ENCODE measurements at places on chromosomes 5 and 9.
A peak's percentile ranks its signal among the peaks of the same experiment; 100 is the strongest.

- no peak for DNase-seq
Measured at GRCh38 chr5:96984506-96985192, 48.8 kb downstream of the LNPEP start.

- no peak for DNase-seq
Measured at GRCh38 chr9:120486347-120486746, 93.6 kb downstream of the CDK5RAP2 start.

GRCh38 chr5:78634229-78634628, 14.3 kb downstream of the LHFPL2 start:
- DNase-seq = no peak

DNA sequence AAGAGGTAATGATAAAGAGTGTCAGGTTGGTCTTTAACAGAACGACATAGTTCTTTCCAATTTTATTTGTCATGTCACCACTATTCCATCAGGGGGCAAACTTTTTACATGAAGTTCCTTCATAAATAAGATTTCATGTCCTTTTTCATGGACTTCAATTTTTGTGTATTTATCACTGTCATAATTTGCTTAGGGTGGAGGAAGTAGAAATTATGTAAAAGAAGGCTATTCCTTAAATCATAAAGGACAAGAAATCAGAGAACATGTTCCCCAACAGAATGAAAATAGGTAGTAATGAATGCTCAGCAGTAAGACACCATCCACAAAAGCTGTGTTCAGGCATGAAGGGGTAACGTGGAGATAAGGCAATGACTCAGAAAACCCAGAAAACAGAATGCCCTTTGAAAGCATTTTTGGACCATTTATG, 72.7 kb downstream of the ZFAND5 start:
- DNase-seq = peak; percentile 45

DNA sequence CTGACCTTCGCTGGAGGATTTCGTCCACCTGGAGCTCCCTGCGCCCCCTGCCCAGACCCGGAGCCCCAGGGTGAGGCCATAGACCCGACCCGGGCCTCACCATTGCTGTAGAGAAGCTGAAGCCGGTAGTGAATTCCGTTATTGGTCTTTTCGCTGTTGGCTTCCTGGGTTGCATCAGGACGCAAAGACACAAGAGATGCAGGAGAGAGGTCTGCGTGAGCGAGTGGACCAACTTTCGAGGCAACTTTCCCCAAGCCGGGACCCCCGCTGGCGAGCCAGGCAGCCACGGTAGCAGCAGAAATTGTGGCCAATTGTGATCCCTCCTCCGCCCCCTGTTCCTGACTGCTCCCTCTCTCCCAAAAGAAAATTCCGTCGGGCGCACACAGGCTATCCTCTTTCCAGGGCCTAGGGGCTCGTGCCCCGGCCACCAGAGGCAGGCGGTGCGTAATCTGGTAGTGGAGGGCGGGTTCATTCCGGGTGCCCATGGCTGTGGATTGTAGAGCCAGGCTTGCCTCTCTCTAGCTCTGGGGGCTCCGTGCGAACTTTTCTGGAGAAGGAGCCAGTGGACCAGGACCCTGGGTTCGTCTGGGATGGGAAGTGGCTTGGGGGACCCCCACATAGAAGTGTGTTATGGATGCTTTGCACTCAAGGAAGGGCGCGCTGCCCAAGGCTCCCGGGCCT, 3.3 kb downstream of the EBF1 start:
- no peak for DNase-seq

- DNase-seq = no peak
Measured at GRCh38 chr9:126114409-126114760, 212.2 kb upstream of the MVB12B start.

DNA sequence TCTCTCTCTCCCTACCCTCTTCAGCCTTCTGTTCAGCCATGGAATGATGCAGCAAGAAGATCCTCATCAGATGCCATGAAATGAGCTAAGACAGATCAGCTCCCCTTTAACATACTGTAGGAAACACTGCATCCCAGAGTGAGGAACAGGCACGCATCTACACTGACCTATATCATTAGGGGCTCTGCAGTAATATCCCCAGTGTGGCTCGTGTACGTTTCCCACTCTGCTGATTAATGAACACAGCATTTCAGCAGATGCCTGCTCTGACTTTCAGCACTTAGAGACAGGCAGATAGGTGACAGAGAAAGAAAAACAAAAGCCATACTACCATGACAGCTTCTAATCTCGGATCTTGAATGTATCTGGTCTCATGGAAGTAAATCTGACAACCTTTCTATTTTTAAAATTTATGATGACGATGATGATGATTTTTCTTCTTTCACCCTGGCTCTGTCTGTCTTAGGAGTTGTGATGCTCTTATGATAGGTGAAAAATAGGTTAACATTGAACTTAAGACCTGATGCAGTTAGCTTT, 750.3 kb downstream of the CDH12 start:
- no peak for DNase-seq

- no peak for DNase-seq
Measured at GRCh38 chr5:146827901-146828300, 50.7 kb downstream of the PPP2R2B start.

DNA sequence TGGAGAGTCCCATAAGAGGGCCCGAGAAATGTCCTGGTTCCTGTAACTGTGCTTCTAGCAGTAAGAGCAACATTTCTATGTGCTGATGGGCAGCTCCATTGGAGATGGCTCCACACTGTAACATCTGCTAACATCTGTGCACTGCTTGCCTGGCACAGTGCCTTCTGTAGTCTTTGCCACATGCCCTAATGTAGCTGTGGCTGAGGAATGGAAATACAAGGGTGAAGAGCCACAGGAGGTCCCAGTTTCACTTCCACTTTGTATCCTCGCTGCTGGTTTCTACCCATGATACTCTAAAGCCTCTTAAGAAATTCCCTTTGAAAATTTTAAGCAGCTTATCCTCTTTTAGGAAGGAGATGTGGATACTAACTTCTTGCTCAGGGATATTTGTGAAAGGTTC, 97.4 kb downstream of the HOMER1 start:
- peak; percentile 2 for DNase-seq

- no peak for DNase-seq
Measured at GRCh38 chr5:87722286-87722685, 309.6 kb upstream of the CCNH start.

GRCh38 chr5:172403817-172404216, 50.5 kb downstream of the SH3PXD2B start:
- no peak for DNase-seq

DNA sequence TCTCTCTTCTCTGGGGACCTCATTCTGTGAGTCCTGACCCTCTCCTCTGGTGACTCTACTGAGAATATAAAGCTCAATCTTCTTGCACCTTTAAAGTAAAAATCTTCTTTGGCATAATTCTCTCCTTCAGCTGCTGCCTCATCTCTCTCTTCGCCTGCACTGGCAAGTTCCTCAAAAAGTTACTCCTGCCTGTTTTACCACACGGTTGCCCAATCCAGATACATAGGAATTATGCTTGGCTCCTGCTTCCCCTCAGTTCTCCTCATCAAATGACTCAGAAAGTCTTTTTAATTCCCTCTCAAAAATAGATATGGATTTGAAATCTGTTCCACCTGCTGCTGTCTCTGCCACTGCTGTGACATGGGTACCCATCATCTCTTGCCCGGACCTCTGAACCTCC, 14.4 kb upstream of the HRCT1 start:
- no peak for DNase-seq

DNA sequence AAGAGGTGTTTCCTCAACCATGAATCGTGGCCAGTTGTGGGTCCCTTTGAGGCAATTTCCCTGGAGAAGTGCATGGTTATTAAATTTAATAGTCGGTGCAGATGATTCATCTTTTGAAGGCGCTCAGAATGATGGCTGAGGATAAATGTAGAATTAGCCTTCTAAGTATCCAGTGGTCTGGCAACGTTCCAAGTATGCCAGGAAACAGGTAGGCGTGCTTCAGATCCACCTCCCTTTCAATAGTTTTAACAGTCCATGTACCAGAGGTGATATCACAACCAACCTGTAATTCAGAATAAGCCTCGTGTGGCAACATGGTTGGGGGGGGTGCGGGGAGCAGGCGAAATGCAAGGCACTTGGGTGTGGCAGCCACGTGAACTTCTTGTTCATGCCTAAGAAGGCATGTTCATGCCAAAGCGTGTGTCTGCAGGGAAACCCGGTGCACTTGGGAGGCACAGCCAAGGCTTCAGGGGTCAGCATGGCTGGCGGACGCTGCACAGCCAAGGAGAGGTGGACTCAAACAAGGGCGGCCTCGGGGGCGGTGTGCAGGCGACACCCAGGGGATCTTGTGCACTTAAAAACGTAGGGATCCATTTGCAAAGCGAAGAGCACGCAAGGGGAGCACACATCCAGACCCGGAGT, 5.2 kb upstream of the NKD2 start:
- no peak for DNase-seq

DNA sequence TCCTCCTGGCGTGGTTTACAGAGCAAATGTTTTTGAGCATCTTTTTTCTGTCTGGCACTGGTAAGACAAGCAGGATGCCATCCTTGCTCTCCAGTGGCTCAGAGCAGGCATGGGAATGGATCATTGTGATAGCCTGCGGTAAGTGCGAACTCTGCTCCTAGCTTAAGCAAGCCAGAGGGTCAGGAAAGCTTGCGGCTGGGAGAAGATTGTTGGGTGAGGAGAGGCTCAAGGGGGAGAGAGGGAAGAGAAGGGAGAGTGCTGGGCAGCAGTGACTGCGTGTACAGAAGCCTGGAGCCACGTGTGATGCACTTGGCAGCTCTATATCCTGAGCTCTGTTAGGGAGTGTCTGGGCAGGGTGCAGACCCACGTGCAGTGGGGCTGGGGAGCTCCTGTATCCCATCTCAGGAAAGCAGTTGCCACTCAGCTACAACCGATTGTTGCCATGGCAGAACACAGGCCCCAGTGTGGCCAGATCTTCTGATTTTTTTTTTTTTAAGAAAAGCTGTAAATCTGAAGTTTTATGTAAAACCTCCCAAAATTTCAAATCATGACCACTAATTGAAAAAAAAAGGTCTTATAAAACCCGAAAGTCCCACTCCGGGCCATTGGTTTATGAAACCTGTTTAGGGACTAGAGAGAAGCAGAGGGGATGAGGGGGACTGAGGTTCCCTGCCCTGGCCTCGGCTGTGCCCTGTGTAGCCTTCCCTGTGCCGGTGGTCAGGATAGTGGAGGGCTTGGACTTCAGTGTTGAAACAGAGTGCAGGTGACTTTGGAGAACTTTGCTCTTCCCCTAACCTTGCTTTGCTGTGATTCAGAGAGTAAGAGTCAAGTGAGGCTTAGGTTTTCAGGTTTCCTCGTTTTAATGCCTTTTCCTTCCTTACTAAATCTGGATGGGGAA, 67.3 kb downstream of the ZNF618 start:
- DNase-seq = no peak

- peak; percentile 36 for DNase-seq
Measured at GRCh38 chr5:156326718-156327259, at the start of gene SGCD. SGCD (plus strand) TSS chr5:156327164.

GRCh38 chr5:147446523-147446922, 63.3 kb downstream of the DPYSL3 start:
- no peak for DNase-seq

GRCh38 chr5:78626009-78626571, 22.5 kb downstream of the LHFPL2 start:
- no peak for DNase-seq

- DNase-seq = no peak
Measured at GRCh38 chr9:130989391-130989790, 19.6 kb upstream of the LAMC3 start.

GRCh38 chr9:16318516-16319060, 551.9 kb downstream of the BNC2 start:
- no peak for DNase-seq

- DNase-seq = no peak
Measured at GRCh38 chr5:127899214-127899610, 184.4 kb upstream of the SLC12A2 start.

DNA sequence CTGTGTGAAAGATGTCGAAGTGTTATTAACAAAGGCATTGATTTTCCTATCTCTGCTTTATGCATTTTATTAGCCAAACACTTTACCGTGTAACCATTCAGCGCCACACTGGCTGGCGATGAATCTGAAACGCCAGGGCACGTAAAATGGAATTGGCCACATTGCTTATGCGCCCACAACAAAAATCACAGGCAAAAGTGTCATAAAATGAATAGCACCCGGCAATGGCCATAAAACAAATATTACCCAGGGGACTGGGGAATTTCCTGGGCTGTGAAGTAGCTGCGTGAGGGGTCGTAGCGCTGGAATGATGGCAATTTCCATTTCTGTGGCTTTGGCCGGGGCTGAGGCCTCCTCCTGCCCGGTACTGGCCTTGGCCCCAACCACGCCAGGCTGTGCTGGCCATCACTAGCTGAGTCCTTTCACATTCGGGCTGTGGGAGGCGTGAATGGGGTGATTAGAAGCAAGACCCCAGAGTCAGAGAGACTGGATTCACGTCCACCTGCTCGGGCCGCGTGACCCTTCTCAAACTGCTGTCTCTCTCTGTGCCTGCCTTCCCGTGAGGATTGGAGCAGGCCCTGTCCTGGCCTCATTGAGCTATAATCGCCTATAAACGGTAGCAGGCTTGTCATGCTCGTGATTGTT, 254.5 kb downstream of the PBX3 start:
- DNase-seq = no peak

DNA sequence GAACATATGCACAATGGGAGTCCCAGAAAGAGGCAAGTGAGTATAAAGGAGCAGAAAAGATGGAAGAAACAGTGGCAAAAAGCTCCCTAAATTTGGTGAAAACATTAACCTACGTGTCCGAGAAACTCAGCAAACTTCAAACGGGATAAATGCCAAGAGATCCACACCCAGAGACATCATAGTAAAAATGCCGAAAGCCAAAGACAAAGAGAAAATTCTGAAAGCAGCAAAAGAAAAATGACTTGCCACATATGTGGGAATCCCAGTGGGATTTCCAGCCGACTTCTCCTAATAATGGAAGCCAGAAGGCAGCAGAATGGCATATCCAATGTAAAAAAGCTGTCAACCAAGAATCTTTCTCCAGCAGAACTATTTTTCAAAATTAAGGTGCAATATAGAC, 101.2 kb downstream of the ADAMTS2 start:
- DNase-seq = no peak

- peak; percentile 92 for DNase-seq
Measured at GRCh38 chr9:77807281-77807683, 159.2 kb upstream of the GNA14 start.

DNA sequence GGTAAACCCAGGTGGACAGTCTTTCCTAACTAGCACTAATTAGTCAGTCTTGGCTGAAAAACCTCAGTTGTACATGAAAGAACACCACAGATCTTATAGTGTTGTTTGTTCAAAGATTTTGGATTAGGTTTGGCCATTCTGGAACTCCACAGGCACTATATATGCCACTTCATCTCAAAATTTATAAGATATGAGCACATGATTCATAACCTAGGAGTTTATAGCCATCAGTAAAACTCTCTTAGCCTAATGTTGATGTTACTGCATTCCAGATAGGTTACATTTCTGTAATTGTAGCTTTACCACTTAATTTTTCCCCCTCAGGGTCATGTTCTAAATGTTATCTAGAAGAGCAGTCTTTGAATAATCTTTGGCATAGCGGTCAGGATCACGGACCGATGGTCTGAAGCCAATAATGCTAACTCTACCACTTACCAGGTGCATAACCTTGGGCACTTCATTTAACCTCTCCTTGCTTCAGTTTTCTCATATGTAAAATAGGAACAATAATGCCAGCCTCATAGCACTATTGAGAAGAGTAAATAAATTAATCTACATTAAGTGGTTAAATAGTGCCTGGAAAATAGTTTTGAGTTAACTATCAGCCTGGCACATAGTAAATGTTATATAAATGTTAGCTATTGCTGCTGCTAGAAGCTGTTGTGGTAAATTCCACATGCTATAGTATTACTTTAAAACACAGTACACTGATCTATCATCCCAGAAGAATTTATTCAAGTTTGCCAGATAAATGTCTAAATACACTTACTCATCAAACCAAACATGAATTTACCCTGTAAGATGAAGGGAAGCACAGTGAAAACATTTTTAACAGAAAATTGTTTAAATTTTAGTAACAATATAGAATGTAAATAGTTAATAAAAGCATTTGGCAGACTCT, 743.9 kb downstream of the NR2F1-AS1 start:
- peak; percentile 83 for DNase-seq

Data from EL (cell line).